ENCODE measurements at places on chromosomes 16 and 17.

GRCh38 chr16:79871906-79872305, 271.4 kb upstream of the MAF start:
- no peak for DNase-seq

GRCh38 chr17:4576729-4577322, 7.5 kb upstream of the SMTNL2 start:
- DNase-seq, result no peak

GRCh38 chr17:4948931-4949320, 596 bp upstream of the PFN1 start:
- peak; percentile 63 for DNase-seq

DNA sequence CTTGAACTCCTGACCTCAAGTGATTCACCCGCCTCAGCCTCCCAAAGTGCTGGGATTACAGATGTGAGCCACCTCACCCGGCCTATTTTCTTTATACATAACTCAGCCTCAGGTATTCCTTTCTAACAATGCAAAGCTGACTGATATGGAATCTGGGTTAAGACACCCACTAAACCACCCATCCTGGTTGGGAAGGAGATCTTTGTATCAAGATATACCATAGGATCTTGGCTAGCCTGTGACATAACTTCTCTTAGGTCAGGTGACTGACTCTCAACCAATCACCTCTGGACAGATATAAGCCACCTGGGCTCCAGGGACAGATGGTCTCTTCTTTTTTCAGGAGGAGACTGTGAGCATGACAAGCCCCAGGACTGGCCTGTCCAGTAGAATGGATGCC, 51.2 kb upstream of the NKD1 start:
- no peak for DNase-seq

DNA sequence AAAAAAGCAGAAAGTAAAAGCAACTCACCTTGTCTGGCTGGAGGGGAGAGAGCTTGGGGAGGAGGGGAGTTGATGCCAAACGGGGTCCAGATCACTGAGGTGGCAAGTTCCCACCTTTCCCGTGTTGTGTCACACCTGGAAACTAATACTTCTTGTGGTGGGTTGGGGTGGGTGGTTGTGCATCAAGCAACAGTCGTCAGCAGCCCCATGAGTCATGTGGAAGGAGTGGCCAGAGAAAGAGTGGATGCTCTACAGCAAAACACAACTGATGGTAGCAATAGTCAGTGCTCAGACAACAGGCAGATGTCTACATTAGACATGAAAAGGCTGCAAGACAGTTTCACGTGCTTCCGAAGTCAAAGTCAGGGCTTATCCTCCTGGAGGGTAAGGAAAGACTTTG, 35.4 kb downstream of the ARSG start:
- no peak for DNase-seq

GRCh38 chr16:14608111-14608566, 21.9 kb downstream of the PARN start:
- DNase-seq, result no peak

GRCh38 chr17:72512649-72513556, 392.1 kb downstream of the SOX9 start:
- no peak for DNase-seq

GRCh38 chr16:7998789-7999453, 591.4 kb downstream of the TMEM114 start:
- no peak for DNase-seq

- no peak for DNase-seq
Measured at GRCh38 chr16:10667239-10667638, 27.5 kb downstream of the TEKT5 start.

GRCh38 chr16:52439171-52439701, 107.7 kb downstream of the TOX3 start:
- no peak for DNase-seq

DNA sequence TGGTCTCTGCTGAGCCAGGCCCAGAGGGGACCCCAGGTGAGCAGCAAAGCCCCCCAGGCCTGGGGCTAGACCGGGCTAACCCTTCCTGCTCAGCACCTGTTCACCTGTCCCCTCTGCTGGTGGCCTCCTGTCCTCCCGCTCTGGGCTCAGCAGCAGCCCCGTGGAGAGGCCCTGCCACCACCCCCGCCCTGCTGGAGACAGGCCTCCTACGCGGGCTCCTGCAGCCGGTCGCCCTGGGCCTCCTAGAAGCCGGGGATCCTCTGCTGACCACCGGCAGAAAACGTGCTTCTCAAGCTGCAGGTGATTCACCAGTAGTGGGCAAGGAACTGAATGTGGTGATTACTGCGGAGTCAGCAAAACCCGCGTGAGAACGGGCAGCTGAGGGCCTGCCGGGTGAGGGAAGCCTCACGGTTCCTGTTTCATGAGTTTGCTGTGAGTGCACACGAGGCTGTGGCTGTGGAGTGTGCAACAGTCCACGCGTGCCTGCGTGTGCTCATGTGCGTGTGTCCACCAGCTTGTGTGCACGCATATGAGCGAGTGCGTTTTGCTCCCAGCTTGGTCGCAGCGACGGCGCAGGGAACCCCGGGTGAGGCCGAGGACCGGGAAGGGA, 792 bp downstream of the SECTM1 start:
- DNase-seq, result no peak

DNA sequence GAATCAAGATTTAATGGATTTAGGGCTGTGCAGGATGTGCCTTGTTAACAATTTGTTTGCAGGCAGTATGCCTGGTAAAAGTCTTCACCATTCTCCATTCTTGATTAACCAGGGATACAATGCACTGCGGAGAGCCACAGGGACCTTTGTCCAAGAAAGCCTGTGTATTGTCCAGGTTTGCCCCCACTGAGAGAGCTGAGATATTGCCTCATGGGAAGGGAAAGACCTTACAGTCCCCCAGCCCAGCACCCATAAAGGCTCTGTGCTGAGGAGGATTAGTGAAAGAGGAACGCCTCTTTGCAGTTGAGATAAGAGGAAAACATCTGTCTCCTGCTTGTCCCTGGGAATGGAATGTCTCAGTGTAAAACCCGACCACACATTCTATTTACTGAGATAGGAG, 2169.6 kb downstream of the TP53TG3F start:
- no peak for DNase-seq

DNA sequence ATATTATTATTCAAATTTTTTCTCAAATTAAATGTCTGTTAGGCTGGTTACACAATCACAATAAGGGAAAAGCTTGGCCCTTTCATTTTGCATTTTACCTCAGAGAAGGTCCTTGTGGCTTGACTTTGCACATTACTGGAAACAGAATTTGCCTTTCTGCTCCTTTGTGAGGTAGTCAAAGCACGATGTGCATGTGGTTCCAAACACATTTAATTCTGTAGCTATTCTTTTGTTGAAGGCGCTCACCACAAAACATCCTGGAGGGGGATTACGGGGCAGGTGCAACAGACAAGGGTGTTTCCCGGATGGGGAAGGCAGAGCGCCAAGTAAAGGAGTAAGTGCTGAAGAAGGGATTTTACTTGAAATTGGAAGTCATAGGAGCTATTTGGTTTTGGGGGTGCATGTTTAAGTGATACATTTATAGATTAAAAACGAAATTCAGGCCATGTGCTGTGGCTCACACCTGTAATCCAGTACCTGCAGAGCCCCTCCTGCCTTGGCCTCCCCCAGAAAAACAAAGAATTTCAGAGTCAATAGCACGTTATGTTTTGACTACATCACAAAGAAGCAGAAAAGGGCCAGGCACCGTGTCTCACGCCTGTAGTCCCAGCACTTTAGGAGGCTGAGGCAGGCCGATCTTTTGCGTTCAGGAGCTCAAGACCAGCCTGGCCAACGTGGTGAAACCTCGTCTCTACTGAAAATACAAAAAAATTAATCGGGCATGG, 31.2 kb upstream of the TENT4B start:
- no peak for DNase-seq

GRCh38 chr16:57480754-57481230, 5.5 kb downstream of the DOK4 start:
- no peak for DNase-seq

DNA sequence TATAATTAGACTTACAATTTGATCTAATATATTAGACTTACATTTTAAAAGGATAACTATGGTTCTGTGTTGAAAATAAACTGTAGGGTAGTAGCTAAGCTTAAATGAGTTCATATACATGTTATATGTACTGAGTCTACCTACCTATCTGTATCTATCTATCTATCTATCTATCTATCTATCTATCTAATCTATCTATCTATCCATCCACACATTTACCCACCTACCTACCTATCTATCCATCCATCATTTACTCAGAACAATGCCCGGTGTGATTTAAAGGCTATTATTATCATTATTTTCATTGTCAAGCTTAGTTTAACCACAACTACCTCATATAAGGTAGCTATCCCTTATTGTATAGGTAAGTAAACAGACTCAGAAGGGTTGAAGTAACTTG, 7.0 kb downstream of the KRT10 start:
- no peak for DNase-seq

GRCh38 chr16:12651765-12652512, 151.7 kb downstream of the CPPED1 start:
- no peak for DNase-seq

DNA sequence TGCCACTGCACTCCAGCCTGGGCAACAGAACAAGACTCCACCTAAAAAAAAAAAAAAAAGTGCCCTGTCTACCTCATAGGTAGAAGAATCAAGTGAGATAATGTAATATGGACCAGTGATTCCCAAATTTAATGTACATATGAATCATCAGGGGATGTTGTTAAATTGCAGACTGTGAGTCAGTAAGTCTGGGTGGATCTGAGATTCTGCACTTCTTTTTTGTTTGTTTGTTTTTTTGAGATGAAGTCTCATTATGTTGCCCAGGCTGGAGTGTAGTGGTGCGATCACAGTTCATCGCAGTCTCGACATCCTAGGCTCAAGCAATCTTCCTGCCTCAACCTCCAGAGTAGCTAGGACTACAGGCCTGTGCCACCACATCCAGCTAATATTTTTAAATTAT, 31.6 kb downstream of the HOXB1 start:
- no peak for DNase-seq

DNA sequence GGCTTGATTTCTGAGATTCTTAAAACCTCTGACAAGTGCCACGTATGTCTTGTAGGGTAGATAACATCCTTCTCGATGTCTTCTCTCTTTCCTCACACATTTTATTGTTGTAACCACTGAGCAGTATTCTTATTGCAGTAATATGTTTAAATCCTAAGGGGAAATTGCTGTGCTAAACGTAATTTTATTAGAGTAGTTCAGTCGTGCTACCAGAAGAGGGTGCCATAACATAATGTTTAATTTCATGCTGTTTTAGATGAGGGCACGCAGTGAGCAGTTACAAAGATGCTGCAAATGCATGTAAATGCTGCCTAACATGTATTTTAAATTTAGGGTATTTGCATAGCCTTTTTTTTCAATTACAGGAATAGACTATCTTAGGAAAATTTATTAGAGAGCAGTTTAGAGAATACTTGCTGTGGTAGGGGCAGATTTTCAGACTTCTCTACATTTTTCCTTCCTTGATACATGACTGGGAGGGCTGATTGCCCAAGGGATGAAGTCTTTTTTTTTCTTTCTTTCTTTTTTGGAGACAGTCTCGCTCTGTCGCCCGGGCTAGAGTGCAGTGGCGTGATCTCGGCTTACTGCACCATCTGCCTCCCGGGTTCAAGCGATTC, 51.7 kb downstream of the GAN start:
- DNase-seq, result no peak

GRCh38 chr17:1882836-1883235, 53.0 kb downstream of the RPA1 start:
- DNase-seq, result peak; percentile 12

DNA sequence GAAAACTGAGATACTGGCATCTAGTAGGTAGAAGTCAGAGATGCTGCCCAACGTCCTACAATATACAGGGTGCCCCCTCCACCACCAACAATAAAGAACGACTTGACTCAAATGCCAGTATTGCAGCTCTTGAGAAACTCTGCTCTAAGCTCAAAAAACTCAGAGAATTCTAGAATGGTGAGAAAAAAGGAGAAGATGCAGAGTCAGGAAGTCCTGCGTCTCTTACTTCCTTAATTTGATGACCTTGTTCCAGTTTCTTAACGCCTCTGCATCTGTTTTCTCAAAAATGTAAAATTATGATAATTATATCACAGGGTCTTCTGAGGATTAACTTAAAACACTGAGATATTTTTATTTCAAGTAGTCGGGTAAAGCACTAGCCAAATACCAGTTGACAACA, 1.7 kb upstream of the HSBP1 start:
- no peak for DNase-seq

GRCh38 chr16:71848622-71849021, 2.8 kb downstream of the ATXN1L start:
- DNase-seq, result no peak

DNA sequence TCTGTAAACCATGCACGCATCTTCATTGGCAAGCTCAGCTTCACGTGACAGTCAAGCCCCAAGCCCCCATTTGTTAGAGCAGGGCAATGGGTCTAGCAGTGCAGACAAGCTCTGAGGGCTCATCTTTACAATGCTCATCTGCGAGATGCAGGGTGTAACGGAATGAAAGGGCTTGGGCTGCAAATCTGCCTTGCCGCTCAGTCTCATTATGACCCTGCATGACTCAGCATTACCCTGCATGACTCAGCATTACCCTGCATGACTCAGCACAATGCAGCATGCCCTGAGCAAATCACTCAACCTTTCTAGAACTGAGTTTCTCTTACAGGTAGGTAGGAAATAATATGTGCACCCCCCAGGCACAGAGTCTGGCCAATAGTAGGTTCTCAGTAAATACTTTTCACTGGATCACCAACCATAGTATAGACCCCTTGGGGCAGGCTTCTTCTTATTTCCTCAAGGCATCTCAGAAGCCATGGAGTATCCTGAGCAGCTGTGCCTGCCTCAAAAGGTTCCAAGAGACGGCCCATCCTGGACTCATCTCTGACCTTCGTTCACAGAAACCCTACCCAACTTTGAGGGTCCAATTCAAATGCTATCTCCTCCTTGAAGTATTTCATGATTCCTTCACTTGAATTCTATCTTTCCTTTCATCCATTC, 391.3 kb upstream of the CDH5 start:
- no peak for DNase-seq

GRCh38 chr17:2883544-2884213, 87.4 kb downstream of the RAP1GAP2 start:
- DNase-seq, result no peak

- no peak for DNase-seq
Measured at GRCh38 chr16:79317026-79317425, 283.5 kb downstream of the MAF start.

- DNase-seq, result no peak
Measured at GRCh38 chr16:73916829-73917594, 379.6 kb upstream of the PSMD7 start.

DNA sequence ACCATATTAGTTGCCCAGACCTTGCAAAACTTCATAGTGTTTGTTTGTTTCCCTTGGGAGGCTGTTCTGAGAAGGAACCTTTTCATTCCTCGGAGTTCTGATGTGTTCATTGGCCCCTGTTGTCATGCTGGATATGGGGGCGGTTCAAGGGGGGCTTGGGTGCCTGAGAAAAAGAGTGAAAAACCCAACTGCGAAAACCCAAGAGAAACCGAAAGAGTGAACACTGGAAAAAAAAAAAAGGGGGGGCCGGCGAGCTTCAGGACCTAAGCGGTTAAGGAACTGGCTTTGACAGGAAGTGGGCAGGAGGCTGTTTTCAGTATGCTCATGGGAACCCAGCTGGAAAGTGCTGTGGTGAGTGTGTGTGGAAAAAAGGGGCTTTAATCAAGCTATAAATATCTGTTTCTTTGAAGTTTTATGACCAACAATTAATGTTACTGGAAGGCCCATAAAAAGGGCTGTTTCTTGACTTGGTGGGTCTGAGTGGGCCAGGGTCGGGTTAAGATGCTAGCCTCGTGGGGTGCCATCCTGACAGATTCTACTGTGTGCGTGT, 510.7 kb downstream of the MAF start:
- peak; percentile 15 for DNase-seq
